ENCODE measurements at places on chromosomes 13 and 19.

DNA sequence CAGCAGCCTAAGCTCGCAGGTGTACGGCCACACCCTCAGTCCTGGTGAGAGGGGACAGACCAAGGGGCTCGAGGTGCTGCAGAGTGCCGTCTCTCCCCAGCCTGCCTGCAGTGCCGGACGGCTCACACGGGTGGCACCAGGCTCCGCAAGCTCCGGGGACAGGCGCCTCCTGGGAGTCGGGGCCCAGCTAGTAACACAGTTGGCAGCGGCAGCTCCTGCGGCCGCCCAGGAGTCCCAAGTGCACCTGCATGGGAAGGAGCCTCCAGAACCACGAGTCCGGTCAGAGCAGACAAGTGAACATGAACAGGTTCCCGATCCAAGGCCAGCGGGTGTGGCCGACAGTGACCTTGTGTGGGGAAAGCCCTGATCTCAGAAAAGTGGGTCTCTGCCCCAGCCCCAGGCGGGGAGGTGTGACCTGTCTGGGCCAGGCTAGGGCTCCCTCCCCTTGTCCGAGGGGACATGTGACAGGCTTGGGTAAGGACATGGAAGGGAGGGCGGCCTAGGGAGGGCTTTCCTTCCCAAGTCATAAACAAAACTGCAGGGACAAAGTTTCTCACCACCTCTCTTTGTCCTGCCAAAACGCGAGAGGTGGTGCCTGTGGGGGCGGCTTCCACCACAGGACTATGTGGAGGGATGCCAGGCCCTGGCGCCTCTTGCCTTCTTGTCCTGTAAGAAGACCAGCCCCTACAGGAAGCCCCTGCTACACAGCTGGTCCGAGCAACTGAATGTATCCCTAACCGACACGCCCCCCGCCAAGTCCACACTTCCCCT is 46.5 kb downstream of the MLLT1 start:
- no peak for DNase-seq

- no peak for DNase-seq
Measured at GRCh38 chr13:44523146-44524015, 52.7 kb downstream of the TSC22D1 start.

DNA sequence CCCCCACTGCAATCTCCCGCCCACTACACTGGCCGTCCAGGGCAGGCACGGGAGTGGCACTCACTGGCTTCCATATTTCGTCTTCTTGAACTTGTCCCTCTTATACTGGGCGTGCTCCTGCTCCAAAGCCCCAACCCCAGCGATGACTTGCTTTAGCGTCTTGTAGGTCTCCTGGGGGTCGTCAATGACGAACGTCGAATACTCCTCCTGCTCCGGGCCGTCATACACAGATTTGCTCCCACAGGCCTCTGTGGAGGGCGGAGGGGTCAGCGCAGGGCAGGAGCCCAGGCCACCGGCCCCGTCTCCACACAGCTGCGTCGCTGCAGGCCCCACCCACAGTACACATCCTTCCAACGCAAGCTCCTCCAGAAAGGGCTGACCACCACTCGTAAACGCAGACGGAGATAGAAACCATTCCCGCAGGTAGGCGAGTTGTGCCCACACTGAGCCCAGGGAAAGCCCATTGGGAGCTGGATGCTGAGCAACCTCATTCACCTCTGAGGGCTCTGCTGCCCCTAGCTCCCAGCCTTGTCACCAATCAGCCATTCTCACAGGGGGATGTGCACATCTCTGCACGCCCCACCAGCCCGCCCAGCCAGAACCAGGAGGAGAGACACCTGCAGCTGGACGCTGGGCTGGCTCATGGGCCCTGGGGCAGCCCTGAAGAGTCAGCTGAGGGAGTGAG is 7.9 kb upstream of the C13orf46 start:
- DNase-seq, result no peak

- DNase-seq, result peak; percentile 9
Measured at GRCh38 chr19:54029930-54030490, 33.7 kb downstream of the VSTM1 start.

DNA sequence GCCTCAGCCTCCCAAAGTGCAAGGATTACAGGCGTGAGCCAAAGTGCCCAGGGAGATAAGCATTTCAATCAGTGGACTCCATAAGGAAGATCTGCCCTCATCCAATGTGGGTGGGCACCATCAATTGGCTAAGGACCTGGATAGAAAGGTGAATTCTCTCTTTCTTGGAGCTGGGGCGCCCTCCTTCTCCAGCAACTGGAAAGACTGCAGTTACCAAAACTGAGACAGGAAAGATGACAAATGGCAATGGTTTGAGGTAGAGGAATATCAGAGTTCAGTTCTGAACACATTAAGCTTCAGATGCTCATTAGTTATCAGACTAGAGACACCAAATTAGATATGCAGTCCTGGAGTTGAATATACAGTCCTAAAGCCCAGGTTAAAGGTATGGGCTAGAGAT is 10.5 kb upstream of the ELF1 start:
- DNase-seq, result no peak

GRCh38 chr13:94298346-94298745 is 181.1 kb downstream of the DCT start:
- no peak for DNase-seq

GRCh38 chr19:2421581-2422306 is 5.6 kb downstream of the TIMM13 start:
- no peak for DNase-seq

- no peak for DNase-seq
Measured at GRCh38 chr13:63864171-63864902, 2448.7 kb upstream of the PCDH20 start.

DNA sequence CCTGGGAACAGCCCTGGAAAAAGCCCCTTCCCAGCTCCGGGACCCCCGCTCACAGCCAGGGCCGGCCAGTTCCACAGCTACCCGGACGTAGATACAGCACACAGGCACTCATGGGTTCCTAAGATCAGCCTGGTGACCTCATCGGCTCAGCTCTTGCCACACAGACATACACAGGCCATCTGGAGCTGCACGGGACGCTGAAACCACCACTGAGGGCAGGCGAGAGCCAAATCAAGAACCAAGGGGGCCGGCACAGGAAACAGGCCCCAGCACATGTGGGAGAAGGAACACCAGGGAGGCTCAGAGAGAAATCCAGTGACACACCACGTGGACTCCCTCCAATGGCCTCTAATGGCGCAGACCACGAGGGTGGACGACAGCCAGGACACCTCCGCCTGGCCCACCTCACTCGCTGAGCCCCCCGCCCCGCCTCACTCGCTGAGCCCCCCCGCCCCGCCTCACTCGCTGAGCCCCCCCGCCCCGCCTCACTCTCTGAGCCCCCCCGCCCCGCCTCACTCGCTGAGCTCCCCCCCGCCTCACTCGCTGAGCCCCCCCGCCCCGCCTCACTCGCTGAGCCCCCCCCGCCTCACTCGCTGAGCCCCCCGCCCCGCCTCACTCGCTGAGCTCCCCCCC is 69.7 kb upstream of the C13orf46 start:
- no peak for DNase-seq

DNA sequence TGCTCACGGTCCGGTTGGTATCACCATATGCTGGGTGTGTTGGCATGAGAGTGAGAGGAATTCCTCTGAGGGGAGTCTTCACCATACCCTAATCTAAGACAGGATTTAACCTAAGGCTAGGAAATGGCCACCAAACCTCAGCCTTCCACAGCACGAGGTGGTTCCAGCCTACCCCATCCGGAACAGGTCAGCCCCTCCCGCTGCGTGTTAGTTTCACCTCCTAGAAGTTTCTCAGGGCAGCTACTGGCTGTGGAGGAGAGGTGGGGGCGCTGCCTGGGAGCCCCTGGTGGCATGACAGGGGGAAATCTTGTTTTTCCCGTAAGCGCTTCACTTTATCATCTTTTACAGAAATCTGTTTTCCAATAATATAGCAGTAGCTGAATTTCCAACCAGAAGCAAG is 55.1 kb downstream of the RGCC start:
- no peak for DNase-seq

GRCh38 chr19:1503089-1503924 is 9.5 kb downstream of the ADAMTSL5 start:
- DNase-seq, result peak; percentile 37

DNA sequence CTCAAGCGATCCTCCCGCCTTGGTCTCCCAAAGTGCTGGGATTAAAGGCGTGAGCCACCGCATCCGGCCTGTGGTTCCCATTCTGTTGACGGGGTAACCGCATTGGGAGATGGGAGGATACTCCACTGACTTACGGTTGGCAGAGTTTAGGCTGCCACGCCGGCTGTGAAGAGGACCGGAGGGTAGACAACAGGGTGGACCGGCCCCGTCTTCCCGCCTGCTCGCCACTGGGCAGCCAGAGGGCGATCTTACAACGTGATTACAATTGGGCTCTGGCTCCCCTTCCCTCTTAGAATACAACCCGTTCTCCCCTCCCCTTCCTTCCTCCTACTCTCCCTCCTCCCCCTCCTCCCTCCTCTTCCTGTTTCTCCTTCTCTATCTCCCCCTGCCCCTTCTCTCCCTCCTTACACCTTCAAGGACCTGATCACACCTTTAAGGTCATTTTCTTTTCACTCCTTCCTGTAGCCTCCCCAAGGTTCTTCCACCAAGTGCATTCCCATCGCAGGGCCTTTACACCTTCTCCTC is 957 bp upstream of the CCDC194 start:
- DNase-seq, result peak; percentile 31

DNA sequence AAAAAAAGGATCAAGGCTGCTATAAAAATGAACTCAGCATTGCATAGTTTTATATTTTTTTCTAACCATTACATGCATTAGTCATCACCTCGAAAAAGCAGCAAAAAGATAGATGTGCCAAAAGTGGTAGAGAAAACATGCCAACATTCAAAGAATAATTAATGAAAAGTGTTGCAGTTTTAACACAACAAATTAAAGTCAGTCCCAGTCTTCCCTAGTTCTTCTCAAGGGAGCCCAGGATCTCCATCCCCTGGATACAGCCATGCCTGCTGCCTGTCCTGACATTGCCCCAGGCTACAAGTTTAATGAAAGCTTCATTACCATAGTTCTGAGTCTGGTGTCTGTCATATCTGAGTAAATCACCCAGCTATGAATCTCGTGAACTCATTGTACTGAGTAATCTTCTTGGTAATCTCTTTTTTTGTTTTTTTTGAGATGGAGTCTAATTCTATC is 116.6 kb upstream of the KLF12 start:
- no peak for DNase-seq

DNA sequence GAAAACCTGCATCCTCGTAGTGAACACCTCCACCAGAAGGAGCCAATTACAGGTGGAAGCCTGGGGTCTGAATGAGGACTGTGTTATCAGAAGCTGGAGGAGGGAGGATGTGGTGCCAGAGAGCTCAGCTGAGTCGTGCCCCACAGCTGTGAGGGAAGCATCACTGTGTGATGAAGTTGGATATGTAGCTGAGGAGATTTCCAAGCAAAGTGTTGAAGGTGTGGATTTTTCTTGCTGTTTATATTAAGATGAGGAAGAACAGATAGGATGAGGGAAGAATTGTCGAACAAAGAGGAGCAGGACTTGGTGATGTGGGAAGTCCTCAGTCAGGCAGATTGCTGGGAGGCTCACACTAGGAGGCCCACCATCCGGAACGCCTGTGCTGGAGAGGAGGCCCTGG is 4.4 kb downstream of the RAB20 start:
- no peak for DNase-seq

DNA sequence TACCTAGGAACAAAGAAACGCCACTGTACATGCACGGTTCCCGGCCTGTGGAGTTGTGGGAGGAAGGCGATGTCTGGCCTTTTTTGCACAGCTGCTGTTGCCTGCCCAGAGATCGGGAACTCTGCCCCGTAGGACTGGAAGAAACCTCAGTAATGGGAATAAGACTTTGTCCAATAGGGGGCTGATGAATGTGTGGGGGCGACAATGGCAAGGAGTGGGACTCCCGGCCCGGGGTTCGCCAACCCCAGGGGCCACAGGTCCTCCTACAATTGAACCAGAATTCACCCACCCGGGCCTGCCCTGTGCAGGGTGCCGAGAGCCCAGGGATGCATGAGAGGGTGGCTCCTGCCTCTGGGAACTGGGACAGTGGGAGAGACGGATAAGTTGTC is 2.0 kb upstream of the CEBPA start:
- no peak for DNase-seq

DNA sequence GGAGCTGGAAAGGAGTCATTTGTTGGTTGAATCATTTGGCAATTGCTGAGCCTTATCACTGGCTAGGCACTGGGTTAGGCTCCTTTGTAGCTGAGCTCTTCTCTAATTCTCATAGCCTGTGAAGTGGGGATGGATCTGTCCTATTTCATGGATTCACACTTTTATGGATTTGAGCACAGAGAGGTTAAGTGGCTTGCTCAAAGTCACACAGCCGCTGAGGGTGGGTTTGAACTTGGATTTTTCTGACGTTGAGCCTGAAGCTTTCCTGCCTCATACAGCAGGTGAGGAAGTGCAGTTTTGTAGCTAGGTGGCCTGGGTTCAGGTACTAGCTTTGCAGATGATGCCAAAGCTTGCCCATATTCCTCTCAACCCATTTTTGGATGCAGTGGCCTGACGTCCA is 19.4 kb downstream of the CYP4F22 start:
- DNase-seq, result no peak

GRCh38 chr19:56671613-56671994 is at the start of gene ZNF835:
TSS of gene ZNF835 (minus strand) at chr19:56671757. CDS start at chr19:56665198, 6,559 bp downstream.
- DNase-seq, result peak; percentile 50

DNA sequence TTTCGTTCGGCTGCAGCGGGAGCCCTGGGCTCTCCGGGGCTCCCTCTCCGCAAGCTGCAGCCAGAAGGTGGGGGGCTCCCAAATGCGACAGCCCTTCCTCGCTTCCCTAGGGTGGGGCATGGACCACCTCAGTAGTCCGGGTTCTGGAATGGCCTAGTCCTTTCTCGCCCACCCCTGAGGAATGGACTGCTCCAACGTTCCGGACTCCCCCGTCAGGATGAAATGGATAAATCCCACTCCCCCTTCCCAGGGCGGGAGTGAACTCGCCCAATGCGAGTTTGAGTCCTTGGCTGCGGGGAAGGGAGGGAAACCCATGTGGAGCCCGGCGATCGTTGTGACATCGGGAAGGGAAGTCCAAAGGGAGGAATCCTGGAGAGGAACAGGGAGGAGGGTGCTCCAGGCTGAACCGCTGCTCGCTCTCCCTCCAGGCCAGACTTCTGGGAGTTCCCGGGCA is 5.5 kb downstream of the HRC start:
- no peak for DNase-seq

- peak; percentile 48 for DNase-seq
Measured at GRCh38 chr19:48469289-48469881, at the start of gene CYTH2. TSS of gene CYTH2 (plus strand) at chr19:48469369. CDS start at chr19:48469508, 139 bp downstream.

- DNase-seq, result no peak
Measured at GRCh38 chr13:44063881-44064280, 184.2 kb downstream of the LACC1 start.

DNA sequence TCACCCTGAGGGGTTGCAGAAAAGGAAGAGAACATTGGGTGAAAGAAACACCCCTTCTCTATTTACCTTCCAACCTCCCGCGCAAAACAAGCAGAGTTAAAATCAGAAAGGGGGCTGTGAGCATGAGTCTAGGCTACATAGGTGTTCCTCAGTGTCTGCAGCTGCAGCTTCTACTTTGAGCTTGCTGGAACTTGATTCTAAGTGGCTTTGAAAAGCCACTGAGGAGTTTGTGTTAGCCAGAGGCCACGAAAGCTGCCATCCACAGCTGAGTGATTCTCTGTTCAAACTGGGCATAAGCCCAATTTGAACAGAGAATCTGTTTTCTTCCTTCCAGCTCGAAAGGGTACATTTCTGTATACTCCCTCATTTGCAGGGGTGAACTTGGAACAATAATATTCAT is 343.9 kb downstream of the PCDH9 start:
- no peak for DNase-seq
